ENCODE measurements at places on chromosomes 7 and 10. TPM values are rescaled to one million over a fixed set of nuclear protein-coding genes. Genes with fewer than 3 reads are reported as not detected.

GRCh38 chr10:50614444-50615137, 9.2 kb downstream of the SGMS1 start:
- DNase-seq = peak; percentile 72

DNA sequence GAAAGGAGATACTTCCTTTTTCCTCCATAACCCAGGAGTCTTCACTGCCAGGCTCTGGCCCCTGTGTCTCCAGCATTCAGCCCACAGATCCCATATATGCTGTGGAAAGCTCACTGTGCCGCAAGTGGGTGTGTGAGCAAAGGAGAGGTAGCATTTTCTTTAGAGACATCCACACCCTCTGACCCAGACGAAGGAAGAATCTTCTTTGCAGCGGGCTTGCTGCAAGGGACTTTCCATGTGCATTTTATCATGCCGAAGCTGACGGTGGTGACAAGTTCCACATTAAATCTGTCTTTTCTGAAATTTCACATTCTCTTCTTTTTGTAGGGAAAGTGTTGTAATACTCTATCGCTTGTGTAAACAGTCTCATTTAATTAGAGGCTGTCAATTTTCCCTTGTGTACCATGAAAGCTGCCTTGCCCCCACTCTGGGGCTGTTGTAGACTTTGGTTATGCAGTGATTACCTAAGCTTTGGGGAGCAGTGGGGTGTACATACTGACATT, 409.5 kb downstream of the SUGCT start:
- peak; percentile 45 for DNase-seq

GRCh38 chr7:25790963-25791362, 361.0 kb upstream of the NFE2L3 start:
- no peak for DNase-seq

DNA sequence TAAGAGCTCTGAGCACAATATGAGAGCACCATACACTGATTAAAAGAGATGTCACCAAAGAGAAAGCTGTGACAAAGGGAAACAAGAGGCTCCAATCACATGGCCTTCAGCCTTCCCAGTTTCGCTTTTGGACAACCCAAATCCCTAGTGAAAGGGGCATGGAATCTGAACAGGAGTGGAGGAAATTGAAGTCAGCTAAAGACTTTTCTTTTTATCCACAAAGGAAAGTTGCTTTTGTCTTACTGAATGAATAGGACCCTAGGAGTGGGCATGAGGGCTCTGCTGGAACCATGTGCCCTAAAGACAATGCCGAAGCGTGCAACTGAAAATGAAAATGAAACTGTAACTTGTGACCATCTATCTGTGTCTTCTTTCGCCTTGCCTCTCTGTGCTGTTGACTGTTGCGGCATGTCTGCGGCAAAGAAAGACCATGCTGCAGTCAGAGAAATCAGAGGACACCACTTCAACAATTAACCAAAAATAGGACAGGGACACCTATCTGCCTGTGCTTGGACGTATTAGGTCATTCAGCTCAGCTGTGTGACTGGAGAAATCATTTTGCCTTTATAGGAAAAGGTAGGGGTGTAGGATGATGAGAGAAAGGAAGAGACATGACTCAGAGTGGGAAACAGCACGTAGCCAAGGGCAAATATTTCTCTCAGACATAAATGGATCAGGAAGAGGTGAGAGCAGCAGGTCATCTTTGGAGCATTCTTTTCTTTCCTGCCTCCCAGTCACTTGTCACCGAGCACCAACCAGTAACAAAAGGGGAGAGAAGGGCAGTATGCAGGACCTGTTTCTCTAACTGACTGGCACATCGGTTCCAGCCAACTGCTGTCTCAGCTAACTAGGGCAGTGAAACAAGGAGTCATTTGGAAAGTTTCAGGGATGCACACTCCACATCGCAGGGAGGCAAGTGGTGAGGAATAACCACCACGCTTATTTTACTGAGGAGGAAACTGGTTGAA, 12.3 kb downstream of the CAV2 start:
- DNase-seq = no peak

GRCh38 chr10:13338390-13339110, 9.5 kb downstream of the SEPHS1 start:
- DNase-seq = no peak

Gene DNAJC12
- 2.5 TPM for total RNA-seq

- DNase-seq = no peak
Measured at GRCh38 chr10:114335614-114336013, 68.7 kb downstream of the AFAP1L2 start.

DNA sequence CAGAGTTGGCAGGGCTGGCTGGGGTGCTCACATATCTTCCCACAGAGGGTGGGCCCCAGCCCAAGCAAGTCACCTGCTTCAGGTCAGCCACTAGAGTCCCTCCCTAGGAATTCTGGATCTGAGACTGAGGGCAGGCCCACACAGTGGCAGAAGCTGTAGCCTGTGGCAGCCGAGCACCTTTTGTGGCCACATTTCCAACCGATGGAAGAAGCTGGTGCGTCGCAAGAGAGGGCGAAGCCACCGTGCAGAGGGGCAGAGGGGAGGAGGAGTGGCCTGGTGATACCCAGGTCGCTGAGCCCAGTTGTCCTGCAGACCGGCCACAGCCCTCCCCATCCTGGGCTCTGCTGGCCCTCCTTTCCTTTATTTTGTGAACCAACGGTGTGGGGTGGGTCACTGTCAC, 5.3 kb downstream of the POLM start:
- no peak for DNase-seq

Gene PON1
- total RNA-seq = not detected

Gene OR13A1
- total RNA-seq = not detected

DNA sequence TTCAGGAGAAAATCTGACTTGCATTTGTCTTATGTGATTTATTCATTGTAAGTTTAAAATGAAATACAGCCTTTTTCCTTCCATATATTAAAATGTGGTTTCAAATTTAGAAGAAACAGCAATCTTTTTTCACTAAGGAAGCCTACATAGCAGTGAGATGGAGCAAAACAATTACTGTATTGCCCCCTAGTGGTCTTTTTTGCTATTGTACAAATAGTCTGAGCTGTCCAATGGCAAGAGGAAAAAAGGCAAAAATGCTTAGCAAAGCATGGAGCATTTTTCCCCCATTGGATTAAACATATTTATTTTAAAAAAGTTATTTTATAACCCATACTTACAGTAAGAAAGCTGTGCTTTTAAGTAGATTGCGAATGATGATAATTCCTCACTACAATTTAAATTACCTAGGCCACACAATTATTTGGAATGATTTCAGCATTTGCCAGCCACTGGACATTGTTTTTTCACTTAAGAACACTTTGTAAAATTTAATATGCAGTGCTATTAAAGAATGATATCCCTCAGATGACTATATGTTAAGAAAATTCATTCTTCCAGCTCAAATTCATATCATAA, 119.5 kb downstream of the CPED1 start:
- no peak for DNase-seq

DNA sequence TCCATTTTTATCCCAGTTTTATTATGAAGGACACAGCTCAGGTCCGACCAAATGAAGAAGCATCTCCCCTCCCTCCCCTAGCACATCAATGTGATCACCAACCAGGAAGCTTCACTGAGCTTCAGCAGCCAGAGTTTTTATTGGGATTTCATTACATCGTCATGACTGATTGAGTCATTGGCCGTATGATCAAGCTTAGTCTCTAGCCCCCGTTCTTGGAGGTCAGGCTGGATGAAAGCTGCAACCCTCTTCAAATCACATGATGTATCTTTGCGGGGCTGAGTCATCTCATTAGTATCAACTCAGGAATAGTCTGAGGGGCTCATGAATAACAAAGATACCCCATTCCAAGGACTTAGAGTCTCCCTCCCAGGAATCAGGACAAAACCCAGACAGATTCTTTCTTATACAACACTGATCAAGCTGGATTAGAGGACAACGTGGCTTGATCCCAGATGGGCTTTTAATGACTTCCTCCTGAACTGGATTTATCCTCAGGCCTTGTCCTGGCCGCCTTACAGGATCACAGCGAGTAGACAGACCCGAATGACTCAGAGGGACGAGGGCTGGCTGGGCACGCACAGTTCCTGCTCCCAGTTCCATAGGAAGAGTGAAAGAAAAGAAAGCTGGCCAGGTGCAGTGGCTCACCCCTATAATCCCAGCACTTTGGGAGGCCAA, 14.5 kb downstream of the LIMK1 start:
- no peak for DNase-seq

GRCh38 chr7:11379641-11380040, 406.0 kb downstream of the PHF14 start:
- DNase-seq = no peak

Gene PMPCB
- 65.8 TPM for total RNA-seq

DNA sequence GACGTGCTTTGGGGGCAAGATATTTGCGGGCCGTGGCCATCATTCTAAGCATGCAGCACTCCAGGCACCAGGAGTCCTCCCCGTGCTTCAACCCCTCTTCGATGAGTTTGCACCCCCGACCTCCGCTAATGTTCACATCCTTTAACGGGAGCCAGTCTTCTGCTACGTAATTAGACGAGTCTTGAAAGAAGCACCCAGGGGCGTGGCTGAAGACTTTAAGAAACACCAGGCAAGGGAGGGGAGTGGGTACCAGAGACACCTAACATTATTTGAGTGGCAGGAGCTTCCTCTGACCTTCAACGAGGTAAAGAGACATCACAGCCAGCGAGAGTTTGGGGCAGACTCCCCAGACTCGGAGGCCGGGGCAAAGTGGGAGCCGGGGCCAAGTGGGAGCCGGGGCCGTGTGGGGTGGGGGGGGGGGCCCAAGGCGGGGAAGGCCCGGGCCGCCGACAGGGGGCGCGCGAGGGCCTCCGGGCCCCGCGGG, 31.1 kb upstream of the TOMM7 start:
- no peak for DNase-seq

- no peak for DNase-seq
Measured at GRCh38 chr7:112302566-112302965, 96.1 kb downstream of the ZNF277 start.

- no peak for DNase-seq
Measured at GRCh38 chr7:117017702-117018266, 64.5 kb downstream of the ST7 start.

DNA sequence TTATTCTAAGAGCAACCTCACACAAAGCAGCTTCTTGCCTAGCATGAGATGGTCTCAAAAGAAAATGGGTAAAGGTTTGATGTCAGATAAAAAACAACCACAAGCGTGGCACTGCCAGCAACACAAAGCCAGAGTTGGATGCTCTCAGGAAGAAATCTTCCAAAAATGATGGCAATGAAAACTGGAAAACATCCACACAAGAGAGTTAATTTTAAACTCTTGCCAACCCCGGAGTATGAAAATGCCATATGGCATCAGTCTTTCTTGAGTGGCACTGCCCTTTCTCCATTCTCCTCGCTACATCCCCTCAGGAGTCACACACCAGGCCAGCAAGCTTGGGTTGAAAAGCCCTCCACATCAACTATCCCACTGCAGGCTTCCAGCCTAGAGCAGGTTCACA, 41.0 kb downstream of the CADPS2 start:
- no peak for DNase-seq

DNA sequence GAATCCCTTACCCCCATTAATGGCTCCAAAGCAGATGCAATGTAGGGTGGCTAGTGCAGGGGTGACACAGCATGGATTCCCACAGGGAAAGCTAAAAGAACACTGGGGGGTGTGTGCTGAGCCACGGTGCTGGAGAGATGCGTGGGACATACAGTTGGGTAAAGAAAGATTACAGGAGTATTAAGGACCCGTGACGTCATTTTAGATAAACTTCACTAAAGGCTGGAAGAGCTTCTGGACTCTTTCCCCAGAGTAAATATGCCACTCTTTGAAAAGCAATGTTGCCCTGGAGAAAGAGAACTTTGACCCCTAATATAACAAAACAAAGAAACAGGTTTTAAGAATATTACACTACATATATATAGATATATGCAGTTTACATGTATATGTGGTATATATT, 481.5 kb upstream of the VSTM2A start:
- DNase-seq = no peak

GRCh38 chr10:71233482-71233892, 21.1 kb downstream of the UNC5B start:
- peak; percentile 57 for DNase-seq

Gene MPP7
- 11.6 TPM for total RNA-seq

- DNase-seq = no peak
Measured at GRCh38 chr10:101123085-101123814, 7.8 kb upstream of the TLX1 start.

GRCh38 chr7:111343017-111343416, 219.3 kb downstream of the IMMP2L start:
- no peak for DNase-seq

Data from kidney (tissue), 22 donors.